ENCODE measurements at places on chromosomes 2 and 18. TPM values are rescaled to one million over a fixed set of nuclear protein-coding genes. Genes with fewer than 3 reads are reported as not detected.

- no peaks in the 10 kb centered on the region for H3K27me3 ChIP-seq
- H3K36me3 ChIP-seq, result no peaks in the 10 kb centered on the region
- no peak overlapping the region for H3K4me3 ChIP-seq
- DNase-seq, result no peak
- peaks cover 10% of the 10 kb centered on the region for H3K4me1 ChIP-seq
Observed at GRCh38 chr2:136024616-136025015, 39.2 kb upstream of the DARS1 start.

- DNase-seq, result no peak
- H3K27me3 ChIP-seq, result peaks cover 7% of the 10 kb centered on the region
- H3K4me3 ChIP-seq, result no peak overlapping the region
- peaks cover 6% of the 10 kb centered on the region for H3K4me1 ChIP-seq
- H3K27ac ChIP-seq, result no peak overlapping the region
- H3K36me3 ChIP-seq, result no peaks in the 10 kb centered on the region
Observed at GRCh38 chr18:59696311-59697235, 650 bp downstream of the CCBE1 start.

GRCh38 chr2:111226876-111227700 lies 106.4 kb downstream of the BCL2L11 start:
- H3K4me3 ChIP-seq, result no peak overlapping the region
- no peaks in the 10 kb centered on the region for H3K27me3 ChIP-seq
- no peak overlapping the region for H3K27ac ChIP-seq
- H3K4me1 ChIP-seq, result no peaks in the 10 kb centered on the region
- DNase-seq, result no peak

DNA sequence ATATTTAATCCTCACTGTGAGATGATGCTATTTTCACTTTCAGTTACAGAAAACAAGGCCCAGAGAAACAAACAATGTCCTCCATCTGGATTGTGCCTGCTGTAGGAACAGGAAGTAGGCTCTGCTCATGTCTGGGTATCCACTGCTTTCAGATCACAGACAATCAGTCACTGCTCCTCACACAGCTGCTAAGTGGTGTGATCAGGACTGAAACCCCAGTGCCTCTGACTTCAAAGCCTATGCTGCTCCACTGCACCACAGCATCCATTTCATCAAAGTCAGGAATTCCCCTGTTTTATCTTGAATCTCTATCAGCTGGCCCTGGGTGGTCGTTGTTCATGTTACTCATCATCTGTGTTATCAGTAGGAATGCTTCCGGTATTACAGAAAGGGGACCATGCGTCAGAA lies 303.8 kb upstream of the TRIB2 start:
- DNase-seq, result no peak
- no peak overlapping the region for H3K27ac ChIP-seq
- no peaks in the 10 kb centered on the region for H3K27me3 ChIP-seq
- H3K4me3 ChIP-seq, result no peak overlapping the region
- no peaks in the 10 kb centered on the region for H3K36me3 ChIP-seq
- H3K4me1 ChIP-seq, result peaks cover 7% of the 10 kb centered on the region

GRCh38 chr18:51133580-51134160 lies 63.8 kb downstream of the MEX3C start:
- DNase-seq, result no peak
- no peak overlapping the region for H3K27ac ChIP-seq
- no peaks in the 10 kb centered on the region for H3K36me3 ChIP-seq
- H3K4me3 ChIP-seq, result no peak overlapping the region
- peaks cover 4% of the 10 kb centered on the region for H3K4me1 ChIP-seq
- H3K27me3 ChIP-seq, result no peaks in the 10 kb centered on the region

GRCh38 chr2:232767866-232768265 lies 8.5 kb downstream of the KCNJ13 start:
- no peak overlapping the region for H3K27ac ChIP-seq
- H3K27me3 ChIP-seq, result no peaks in the 10 kb centered on the region
- peaks cover 35% of the 10 kb centered on the region for H3K36me3 ChIP-seq
- no peak overlapping the region for H3K4me3 ChIP-seq

DNA sequence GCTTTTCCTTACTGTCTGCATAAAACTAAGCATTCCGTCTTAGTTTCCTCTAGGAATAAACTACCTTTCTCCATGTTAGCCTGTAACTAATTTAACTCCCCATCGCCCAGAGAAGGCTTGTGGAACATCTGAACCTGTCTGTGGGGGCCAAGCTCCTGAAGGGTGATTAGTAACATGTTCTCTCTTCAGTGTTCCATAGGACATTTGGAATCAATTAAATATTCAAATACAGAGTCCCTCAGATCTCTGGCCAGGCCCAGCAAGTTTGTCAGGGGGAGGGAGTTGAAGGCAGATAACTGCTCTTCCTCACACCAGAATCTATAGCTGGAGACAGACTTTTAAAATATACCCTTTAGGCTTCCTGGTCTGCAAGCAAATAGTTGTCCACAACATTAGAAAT lies 8.8 kb downstream of the RDH14 start:
- no peak overlapping the region for H3K27ac ChIP-seq
- no peak overlapping the region for H3K4me3 ChIP-seq
- no peak for DNase-seq
- no peaks in the 10 kb centered on the region for H3K27me3 ChIP-seq

DNA sequence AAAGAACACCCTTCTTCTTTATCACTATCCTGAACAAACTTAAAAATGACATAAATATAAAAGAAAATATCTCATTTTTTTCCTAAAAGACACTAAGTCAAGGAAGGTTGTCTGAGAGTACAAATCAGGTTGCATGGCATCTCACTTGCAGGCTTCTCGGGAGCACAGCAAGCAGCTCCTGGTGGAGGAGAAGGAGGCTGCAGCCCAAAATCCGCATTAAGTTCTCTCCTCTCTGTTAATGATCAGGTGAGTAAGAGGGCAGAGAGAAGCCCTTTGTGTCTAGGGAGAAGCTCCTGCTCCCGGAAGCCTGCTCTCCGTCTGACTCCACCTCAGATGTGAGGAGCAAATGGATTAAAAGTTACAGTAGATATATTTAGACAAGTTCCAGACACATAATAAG lies 35.0 kb upstream of the DOK6 start:
- no peaks in the 10 kb centered on the region for H3K36me3 ChIP-seq
- DNase-seq, result no peak
- no peak overlapping the region for H3K4me3 ChIP-seq
- no peaks in the 10 kb centered on the region for H3K4me1 ChIP-seq

Gene UXS1
- total RNA-seq, result 36.3 TPM

Gene LONRF2
- not detected for total RNA-seq

Gene SOCS6
- 8.1 TPM for total RNA-seq

DNA sequence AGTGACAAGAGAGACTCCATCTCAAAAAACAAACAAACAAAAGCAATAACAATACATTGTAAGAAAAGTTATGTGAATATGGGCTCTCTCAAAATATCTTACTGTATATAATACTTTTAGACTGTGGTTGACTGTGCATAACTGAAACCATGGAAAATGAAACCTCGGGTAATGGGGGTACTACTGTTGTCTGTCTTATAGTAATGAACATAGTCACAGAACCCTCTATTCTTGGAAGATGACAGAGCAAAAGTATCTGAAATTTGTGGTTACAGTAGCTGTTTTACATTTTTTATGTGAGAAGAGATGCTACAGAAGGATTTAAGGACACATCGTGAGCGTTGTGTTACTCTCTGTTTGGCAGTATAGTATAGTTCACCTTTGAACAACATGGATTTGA lies 60.5 kb downstream of the MAP4K4 start:
- no peak for DNase-seq
- no peak overlapping the region for H3K27ac ChIP-seq
- H3K4me1 ChIP-seq, result peaks cover 10% of the 10 kb centered on the region
- no peak overlapping the region for H3K4me3 ChIP-seq
- H3K27me3 ChIP-seq, result no peaks in the 10 kb centered on the region
- H3K36me3 ChIP-seq, result no peaks in the 10 kb centered on the region

DNA sequence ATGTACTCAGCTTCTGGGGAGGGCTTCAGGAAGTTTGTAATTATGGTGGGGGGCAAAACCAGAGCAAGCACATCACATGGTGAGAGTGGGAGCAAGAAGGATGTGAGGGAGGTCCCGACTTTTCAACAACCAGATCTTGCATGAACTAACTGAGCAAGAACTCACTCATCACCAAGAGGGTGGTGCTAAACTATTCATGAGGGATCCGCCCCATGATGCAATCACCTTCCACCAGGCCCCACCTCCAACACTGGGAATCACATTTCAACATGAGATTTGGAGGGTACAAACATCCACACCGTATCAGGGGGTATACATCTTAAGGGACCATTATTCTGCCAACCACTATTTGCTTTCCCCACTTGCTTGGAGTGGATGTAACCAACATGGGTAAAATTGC lies 209.6 kb upstream of the HNRNPA3 start:
- no peaks in the 10 kb centered on the region for H3K27me3 ChIP-seq
- no peaks in the 10 kb centered on the region for H3K36me3 ChIP-seq
- DNase-seq, result no peak
- no peaks in the 10 kb centered on the region for H3K4me1 ChIP-seq
- no peak overlapping the region for H3K27ac ChIP-seq
- no peak overlapping the region for H3K4me3 ChIP-seq

- H3K4me3 ChIP-seq, result no peak overlapping the region
- no peak for DNase-seq
- H3K36me3 ChIP-seq, result no peaks in the 10 kb centered on the region
- H3K27ac ChIP-seq, result no peak overlapping the region
- no peaks in the 10 kb centered on the region for H3K4me1 ChIP-seq
Observed at GRCh38 chr2:147549054-147549453, 295.8 kb upstream of the ACVR2A start.
